ENCODE measurements at places on chromosomes 11 and 22.

GRCh38 chr11:38305682-38306081 lies 1707.6 kb upstream of the RAG2 start:
- no peak for DNase-seq

DNA sequence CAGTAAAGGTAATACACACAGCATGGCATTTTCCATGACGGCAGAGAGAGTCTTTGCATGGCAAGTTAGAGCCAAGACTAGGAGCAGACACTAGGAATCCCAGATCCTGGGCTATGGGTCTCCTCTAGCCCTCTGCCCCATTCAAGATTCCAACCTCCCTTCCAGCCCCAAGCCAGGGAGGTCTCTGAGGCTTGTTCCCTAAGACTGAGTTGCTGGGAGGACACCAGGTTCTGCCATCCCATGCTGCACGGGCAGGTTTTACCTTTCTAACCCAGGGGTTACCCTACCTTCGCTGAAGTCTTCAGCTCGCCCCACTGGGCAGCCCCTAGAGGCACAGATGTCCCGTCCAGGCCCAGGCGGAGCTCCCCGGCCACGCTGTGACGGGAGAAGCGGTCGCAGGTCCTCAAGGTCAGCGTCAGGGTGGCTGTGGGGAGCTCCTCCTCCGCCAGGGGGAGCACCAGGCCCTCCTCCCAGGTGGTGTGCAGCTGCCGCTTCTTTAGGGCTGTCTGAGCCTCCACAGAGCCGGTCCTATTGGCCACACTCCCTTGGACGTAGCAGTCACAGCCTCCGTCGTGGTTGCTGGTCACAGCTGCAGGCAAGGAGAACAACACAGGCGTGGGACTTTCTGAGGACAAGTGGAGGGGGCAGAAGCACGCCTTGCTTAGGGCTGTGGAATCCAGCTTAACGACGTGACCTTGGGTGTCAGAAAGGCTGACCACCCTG lies 33.8 kb downstream of the SYT13 start:
- DNase-seq = no peak

GRCh38 chr11:128884703-128885338 lies 6.3 kb upstream of the KCNJ5 start:
- no peak for DNase-seq

GRCh38 chr11:130070109-130070845 lies 583 bp downstream of the APLP2 start:
- DNase-seq = peak; percentile 7

DNA sequence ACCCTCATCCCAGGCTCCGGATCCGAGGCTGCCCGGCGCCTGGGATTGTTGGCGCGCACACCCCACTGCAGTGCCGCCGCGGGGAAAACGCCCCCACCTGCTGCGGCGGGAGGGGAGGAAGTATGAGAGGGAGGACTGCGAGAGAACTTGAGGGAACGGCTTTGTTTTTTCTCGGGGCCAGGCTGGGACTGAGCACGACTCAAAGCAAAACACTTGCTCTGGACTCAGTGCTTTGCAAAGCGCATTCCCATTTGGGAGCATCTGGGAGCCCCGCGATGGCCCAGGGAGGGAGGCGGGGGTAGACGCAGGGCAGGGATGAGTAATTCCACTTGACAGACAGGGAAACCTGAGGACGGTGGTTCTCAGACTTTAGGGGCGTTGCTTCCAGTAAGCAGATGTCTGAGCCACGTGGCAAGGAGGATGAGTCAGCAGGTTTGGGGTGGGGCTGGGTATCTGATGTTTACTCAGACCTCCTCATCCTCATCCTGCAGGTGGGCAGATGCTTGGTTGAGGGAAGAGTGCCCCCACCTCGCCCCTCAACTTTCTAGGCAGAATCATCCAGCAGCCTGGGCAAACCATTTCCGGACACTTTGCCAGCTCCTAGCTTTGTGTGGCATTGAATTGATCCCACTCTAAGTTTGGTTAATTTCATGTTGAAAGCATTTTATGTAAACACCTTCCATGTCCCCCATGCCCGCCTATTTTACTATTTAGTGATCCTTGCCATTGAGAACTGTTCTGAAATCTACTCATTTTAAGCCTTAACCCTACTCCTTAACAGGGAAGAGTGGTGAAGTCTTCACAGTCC lies 1.5 kb downstream of the MIAT start:
- DNase-seq = peak; percentile 82
